ENCODE measurements at places on chromosomes 7 and 10.

GRCh38 chr10:59895629-59896116, 10.7 kb downstream of the CCDC6 start:
- DNase-seq: no peak

DNA sequence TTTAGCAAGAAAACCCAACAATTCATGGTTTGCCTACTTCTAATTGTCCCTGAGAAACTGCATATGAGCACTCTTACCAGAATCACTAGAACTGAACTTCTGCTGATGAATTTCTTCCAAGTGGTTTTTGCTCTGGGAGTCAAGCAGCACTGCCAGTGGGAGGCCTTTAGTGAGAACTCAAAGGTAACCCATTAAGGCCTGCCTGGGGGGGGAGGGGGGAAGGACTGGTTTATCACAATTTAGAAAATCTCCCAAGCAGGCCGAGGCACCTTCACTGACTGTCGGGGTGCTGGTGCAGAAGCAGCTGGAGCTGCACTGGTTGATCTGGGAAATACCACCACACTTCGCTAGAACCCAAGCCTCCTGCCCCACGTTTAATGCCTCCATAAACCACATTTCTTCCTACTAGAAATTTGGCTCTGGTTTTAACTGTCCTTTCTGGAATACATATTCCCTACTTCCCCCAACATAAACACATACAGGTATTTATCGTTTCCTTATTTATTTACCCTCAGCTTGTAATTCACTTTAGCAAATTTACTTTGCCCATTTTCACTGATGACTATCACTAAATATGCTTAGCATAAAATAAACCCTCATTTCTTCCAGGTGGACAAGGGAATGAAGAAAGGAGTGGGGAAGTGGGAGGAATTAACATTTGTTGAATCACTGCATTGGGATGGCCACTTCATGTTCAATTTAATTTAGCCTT, 14.2 kb downstream of the ANK3 start:
- no peak for DNase-seq

- no peak for DNase-seq
These were observed 96.6 kb downstream of the UNCX start for GRCh38 chr7:1329261-1329660.

- no peak for DNase-seq
These were observed 5.1 kb downstream of the MTURN start for GRCh38 chr7:30139836-30140384.

DNA sequence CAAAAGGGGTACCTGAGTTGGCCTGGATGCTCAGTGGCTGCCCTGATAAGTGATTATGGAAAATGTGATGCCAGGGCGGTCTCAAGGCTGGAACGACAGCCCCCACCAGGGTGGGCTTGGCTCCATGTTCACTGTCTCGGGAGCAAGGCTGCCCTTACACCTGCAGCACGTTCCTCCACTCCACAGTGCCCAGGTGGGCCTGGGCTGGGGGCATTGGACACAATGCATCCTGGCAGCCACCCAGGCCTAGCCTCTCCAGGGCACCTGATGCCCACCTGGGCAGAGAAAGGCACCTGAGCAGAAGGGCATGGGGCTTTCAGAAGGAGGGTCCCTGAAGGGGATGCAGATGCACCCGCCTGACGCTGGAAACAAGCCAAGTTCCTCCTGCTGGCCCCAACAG, 548.3 kb downstream of the DNAJB6 start:
- DNase-seq: no peak

All from suprapubic skin (tissue), 4 donors.